Caki2 (cell line): ENCODE measurements at places on chromosomes 1 and 21.

DNA sequence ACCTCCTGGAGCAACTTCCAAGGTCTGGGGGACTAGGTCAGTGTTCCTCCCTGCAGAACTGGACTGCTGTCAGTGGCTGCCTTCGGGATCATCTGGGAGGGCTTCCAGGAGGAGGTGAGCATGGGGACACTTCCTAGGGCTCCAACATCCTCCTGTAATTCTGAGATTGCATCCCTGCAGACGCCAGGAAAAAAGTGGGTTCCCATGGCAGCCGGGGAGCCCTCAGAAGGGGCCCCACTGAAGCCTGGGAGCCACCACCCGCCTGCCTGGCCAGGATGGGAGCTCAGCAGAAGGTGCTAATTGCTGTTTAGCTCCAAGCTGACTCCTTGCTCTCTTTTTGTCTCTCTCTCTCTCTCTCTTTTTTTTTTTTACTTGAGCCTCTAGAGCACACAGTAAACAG is 16.1 kb upstream of the ARF1 start:
- no peak for DNase-seq

DNA sequence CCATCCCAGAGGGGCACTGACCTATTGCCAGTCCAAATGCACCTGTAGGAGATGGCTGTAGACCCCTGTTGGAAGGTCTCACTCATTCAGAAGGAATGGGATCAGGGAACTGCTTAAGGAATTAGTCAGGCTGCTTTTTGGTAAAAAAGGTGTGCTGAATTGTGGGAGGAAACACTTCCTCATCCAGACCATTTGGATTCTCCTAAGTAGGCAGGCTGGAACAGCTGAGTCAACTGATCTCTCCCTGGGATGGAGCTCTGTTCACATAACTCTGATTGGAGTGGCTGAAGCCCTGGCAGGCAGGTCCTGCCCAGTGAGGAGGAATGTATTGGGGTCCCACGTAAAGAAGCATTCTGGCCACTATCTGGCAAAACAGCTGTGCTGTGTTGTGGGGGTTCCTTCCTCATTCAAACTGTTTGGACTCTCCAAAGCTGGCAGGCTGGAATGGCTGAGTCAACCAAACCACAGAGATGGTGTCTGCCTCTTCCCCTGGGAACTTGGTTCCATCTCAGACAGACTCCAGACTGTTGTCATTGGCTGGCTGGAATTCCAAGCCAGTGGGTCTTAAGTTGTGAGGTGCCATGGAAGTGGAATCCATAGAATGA is 70.7 kb upstream of the PDC start:
- DNase-seq = no peak

DNA sequence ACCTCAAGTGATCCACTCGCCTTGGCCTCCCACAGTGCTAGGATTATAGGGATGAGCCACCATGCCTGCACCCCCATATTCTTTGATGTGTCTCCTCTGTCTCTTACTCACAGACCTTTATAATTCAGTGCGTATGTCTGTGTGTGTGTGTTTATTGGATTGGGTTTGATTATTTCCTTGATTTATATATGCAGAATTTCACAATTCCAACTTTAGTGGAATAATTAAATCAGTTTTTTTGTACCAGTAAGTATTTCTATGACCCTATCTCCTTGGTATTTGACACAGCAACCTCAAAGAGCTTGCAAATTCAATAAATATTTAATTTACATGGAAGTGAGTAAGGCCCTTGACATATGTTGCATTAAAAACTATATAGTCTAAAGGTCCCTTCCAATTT is 333.9 kb upstream of the ADAMTS5 start:
- DNase-seq = no peak

DNA sequence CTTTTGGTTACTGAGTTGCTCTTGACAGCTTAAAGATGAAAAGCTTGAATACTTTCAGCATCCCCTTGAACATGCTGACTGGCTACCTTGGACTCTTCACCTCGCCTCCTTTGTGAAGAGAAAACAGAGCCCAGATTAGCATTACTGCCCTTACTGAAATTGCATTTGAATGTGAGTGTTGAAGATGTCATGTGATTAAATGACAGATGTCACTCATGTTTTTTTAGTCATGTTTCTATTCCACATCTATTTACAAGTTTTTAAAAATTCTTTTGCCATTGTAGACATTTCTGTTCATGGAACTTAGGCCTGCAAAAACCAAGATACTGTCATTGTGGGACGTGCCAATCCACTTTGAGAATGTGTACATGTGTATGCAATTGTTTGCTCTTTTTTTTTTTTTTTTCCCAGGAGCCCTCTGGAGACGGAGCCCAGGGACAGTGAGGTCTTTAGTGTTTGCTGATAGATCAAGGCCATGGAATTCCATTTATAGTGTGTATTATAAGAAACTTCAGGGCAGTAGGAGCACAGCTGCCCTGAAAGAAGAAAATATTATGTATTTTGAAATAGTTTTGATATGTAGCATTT is 25.7 kb upstream of the IVNS1ABP start:
- no peak for DNase-seq

GRCh38 chr1:47793563-47793962 is 203.6 kb downstream of the TRABD2B start:
- no peak for DNase-seq

GRCh38 chr1:76035053-76035452 is 39.5 kb upstream of the ST6GALNAC3 start:
- no peak for DNase-seq

GRCh38 chr1:10848109-10848684 is 51.8 kb upstream of the CASZ1 start:
- DNase-seq = no peak

DNA sequence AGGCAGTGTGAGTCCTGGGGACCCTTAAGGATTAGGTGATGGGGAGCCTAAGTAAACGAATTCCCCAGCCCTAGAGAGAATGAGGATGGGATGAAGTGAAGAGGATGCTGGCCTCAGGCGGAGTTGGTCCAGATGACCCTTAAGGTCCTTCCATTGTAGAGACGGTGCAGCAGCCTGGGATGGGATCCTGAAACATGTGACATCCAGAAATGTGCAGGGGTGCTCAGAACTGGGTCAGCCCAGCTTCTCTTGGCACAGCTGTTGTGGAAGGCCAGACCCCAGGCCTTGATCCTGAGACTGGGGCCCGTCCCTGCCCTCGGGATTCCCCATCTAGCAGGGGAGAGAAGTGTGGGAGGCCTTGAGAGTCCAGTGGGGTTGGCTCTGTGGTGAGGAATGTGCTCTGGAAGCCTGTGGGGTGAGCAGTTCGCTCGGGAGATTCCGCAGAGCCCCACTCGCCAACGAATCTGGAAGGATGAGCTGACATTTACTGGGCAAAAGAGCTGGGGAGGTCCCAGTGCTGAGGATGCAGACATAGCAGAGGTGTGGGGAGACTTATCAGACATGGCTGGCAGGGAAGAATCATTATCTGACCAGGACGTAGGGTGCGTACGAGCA is 28.1 kb downstream of the A3GALT2 start:
- no peak for DNase-seq

DNA sequence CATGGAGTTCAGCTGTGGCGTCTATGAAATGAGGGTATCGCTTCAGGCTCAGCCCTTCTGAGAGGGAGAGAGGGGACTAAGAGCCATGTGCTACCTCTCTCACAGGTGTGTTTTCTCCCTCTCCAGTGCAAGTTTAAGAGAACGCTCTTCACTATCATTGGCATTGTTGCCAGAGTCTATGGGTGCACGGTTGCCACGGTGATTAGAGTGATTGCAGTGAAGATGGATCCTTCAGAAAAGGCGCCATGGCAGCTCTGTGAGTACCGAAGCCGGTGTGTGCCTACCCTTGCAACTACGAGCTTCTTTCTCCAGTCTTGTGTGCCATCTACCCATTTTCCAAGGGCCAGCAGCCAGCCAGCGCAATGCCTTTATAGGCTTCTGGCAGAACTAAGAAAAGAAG is 290.5 kb downstream of the OMA1 start:
- DNase-seq = no peak

DNA sequence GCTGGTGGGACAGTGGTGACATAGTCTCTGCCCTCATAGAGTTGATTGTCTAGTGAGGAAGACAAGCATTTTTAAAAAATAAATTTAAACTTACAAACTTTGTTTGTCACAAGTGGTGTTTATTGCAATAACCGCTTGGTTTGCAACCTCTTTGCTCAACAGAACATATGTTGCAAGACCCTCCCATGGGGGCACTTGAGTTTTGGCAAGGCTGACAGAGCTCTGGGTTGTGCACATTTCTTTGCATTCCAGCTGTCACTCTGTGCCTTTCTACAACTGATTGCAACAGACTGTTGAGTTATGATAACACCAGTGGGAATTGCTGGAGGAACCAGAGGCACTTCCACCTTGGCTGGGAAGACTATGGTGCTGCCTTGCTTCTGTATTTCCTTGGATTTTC is 58.4 kb downstream of the LAMC2 start:
- DNase-seq = no peak

- no peak for DNase-seq
Measured at GRCh38 chr1:11065796-11066195, 6.0 kb upstream of the SRM start.

GRCh38 chr1:64597113-64597512 is 127.2 kb downstream of the CACHD1 start:
- DNase-seq = no peak

- DNase-seq = no peak
Measured at GRCh38 chr1:229130028-229130668, 140.8 kb upstream of the RAB4A start.

DNA sequence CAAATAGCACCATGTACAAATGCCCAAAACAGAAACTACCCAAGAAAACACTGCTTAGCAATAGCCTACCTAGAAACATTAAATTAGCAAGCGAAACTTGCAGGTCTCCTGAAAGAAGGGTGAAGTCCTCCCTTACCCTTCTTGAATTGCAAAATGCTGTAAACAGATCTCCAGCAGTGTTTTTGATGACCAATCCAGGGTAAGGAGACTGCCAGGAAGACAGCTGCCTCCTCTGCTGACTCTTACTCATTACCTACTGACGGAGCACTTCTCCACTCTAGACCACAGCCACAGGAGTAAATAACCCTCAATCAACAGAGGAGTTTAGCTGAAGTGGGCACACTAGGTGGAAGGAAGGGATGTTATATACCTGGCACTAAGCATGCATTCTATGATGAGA is 32.2 kb upstream of the GADD45A start:
- DNase-seq = peak; percentile 14

DNA sequence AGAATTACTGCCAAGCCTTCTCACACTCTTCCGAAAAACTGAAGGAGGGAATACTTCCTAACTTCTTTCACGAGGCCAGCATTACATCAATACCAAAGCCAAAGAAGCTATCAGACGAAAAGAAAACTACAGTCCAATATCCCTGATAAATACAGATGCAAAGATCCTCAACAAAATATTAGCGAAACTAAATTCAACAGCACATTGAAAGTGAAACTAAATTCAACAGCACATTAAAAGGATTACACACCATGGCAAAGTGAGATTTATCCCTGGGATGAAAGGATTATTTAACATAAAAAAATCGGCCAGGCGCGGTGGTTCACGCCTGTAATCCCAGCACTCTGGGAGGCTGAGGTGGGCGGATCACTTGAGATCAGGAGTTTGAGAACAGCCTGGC is 176.8 kb downstream of the FAF1 start:
- no peak for DNase-seq

DNA sequence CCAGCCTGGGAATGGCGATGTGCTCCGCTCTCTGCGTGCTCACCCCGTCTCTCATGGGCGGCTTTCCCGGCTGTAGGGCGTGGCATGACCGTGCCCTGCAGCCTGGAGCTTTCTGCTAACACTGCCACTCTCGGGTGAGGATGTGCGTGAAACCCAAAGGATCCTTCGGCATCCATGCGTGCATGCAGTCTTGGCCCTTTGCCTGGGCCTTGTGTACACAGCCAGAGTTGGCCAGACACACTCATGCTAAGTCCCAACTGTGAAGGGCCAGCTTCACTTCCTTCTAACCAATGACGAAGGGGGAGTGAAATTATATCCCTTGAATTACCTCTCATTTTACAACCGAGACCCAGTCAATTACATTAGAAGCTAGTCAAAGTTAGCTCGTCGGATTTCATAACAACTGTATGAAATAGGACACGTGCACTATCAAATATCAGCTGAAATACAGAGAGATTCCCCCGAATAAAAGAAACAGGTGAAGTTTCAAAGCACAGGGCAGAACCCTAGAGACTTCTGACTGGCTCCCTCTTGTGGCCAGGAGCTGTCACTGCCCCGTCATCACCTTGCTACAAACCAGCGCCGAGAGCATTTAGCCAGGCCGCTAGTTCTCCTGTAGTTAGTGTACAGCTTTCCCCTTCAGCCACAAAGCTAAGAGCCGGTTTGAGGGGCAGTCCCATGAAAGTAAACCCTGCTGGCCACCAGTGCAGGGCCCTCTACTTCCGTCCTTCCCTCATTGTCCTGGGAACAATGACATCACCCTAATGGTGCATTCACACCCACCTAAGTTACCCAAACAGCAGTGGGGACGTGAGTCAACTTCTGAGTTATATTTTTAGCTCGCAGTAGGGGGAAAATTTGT is 63.4 kb upstream of the COA6 start:
- DNase-seq = peak; percentile 78

- DNase-seq = no peak
Measured at GRCh38 chr1:97158691-97159096, 437.1 kb downstream of the PTBP2 start.

GRCh38 chr1:201128476-201128875 is 1.5 kb upstream of the ASCL5 start:
- no peak for DNase-seq

DNA sequence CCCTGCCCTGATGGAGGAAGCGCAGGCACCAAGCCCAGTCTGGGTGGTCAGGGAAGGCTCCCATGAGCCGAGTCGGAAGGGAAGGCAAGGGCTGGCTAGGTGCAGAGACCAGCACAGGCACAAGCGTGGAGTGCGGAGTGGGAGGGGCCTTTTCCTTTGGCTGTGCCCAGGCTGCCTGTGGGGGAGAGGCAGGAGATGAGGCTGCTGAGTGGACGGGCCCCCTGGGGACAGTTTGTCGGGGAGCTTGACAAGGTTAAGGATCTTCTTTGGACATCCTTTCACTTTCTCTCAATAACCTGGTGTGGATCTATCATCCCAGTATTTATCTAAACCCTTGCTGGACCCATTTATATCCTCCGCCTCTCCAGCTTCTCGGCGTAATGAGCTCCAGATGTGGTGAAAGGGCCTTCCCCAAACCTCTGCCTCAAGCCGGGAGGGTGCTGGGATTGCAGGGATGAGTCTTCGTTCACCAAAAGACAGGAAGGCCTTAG is 42.9 kb downstream of the EPHB2 start:
- no peak for DNase-seq

DNA sequence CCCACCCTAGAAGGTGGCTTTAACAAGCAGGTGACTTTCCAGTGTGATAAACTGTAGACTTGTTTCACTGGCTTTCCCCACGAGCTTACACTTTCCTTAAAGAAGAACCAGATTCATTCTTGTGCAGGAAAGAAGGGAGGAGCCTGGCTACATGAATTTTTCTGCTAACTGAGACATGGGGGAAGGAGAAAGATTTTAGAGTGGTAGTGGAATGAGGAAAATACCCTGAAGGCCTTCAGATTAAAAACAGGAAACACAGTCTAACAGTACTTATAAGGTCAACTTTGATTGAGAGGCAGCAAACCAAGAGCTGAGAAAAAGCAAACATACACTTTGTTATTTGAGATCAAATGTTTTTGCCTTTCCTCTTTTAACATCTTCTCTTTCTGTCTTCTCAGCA is 640.9 kb upstream of the PLXNA2 start:
- no peak for DNase-seq
